IMR-90 (cell line): ENCODE measurements at places on chromosomes 3 and 15. TPM values are rescaled to one million over a fixed set of nuclear protein-coding genes. Genes with fewer than 3 reads are reported as not detected.

GRCh38 chr15:74320352-74321247, 46.8 kb downstream of the CYP11A1 start:
- DNase-seq: peak; percentile 23

DNA sequence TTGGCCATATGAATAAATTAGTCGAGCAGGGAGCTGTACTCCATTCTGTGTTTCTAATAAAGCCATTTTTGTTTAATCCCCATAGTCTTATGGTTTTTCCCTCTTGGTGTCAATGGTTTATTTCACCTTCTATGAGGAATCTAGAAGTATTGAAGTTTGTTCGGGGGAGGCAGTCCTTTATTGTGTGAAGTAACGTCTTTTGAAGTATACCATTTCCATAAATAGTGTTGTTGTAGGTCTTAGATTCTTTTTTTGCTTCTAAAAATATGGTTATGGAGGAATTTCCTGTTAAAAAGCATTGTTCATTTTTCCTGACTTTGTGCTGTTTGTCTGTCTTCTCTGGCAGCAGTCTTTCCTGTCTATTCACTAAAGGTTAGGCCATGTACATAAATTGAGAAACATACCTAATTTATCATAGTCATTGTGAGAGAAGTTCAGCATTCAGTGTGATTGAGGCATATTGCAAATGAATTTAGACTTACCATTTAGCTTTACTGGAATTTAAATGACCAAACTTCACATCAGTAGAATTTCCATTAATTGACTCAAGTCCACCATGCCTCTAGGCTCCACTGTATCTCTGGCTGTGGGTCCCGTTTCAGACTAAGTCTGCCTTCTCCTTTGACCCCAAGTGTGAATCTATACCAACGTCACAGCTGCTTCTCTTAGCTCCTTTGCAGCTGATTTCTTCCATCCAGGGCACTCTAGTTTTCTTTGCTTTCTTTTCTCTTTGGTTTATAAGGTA, 37.3 kb downstream of the YEATS2 start:
- no peak for DNase-seq

Gene DUOX2
- total RNA-seq: not detected in 2 replicates

Gene ZMYND10
- 0.83 and 1.1 TPM in 2 replicates for total RNA-seq

Gene ADAMTS17
- total RNA-seq: 0.28 TPM in 1 of 2 replicates, not detected in the other

Gene CCR3
- total RNA-seq: not detected in 2 replicates

- peak; percentile 54 for DNase-seq
Measured at GRCh38 chr3:45182915-45183871, 37.0 kb upstream of the CDCP1 start.

Gene FEZF2
- total RNA-seq: not detected in 2 replicates

GRCh38 chr15:66772604-66773128, 70.6 kb downstream of the SMAD6 start:
- DNase-seq: no peak

Gene COLQ
- total RNA-seq: under 0.01 and 0.18 TPM in 2 replicates

Gene OCA2
- under 0.01 TPM in 1 of 2 replicates, not detected in the other for total RNA-seq

DNA sequence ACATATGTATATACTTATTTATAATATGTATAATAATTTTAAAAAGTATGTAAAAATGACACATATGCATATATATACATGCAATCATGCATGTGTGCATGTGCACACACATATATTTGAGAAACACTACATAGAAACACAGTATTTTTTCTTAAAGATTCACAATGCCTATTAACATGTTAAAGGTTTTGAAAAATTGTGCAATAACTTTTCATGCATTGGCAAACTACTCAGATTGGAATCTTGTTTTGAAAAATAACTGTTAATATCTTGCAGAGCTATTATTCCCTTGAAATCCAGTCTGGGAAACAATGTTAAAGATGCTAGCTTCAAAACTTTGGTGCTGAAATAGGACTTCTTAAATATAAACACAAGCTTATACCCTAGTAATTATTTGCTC, 256.2 kb upstream of the P2RY1 start:
- no peak for DNase-seq

Gene BCL2A1
- 2.5 and 4.5 TPM in 2 replicates for total RNA-seq

- DNase-seq: no peak
Measured at GRCh38 chr15:65223996-65224395, 12.7 kb upstream of the CILP start.

- no peak for DNase-seq
Measured at GRCh38 chr3:131326307-131326706, 55.3 kb upstream of the NUDT16 start.

Gene CCR9
- total RNA-seq: not detected in 2 replicates

Gene FANCD2
- 18.9 and 19.7 TPM in 2 replicates for total RNA-seq

GRCh38 chr3:8529738-8530525, 28.3 kb downstream of the LMCD1 start:
- no peak for DNase-seq

Gene SPINK8
- total RNA-seq: not detected in 2 replicates

GRCh38 chr3:23202203-23202920, 765 bp upstream of the UBE2E2 start:
- peak; percentile 5 for DNase-seq

- no peak for DNase-seq
Measured at GRCh38 chr3:248864-249520, 52.4 kb downstream of the CHL1 start.

Gene TEX55
- total RNA-seq: not detected in 2 replicates

Gene THSD4
- 25.5 and 31.1 TPM in 2 replicates for total RNA-seq

GRCh38 chr3:81788044-81788443, 26.6 kb upstream of the GBE1 start:
- DNase-seq: no peak

DNA sequence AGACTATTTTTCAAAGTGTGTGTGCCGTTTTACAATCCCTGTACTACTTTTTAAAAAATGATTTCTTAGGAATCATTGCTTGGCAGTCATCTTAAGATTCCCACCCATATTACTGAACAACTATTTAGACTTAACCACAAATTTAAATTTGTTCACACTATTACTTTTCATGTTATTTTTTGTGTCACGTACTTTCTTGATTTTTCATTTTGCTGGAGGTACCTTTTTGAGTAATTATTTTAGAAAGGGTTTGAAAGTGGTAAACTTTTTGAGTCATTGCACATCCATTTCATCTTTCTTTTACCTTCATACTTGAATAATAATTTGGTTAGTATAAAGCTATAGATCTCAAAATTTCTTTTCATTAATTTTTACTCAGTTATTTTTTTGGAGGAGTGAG, 16.9 kb downstream of the CMTM8 start:
- DNase-seq: no peak

DNA sequence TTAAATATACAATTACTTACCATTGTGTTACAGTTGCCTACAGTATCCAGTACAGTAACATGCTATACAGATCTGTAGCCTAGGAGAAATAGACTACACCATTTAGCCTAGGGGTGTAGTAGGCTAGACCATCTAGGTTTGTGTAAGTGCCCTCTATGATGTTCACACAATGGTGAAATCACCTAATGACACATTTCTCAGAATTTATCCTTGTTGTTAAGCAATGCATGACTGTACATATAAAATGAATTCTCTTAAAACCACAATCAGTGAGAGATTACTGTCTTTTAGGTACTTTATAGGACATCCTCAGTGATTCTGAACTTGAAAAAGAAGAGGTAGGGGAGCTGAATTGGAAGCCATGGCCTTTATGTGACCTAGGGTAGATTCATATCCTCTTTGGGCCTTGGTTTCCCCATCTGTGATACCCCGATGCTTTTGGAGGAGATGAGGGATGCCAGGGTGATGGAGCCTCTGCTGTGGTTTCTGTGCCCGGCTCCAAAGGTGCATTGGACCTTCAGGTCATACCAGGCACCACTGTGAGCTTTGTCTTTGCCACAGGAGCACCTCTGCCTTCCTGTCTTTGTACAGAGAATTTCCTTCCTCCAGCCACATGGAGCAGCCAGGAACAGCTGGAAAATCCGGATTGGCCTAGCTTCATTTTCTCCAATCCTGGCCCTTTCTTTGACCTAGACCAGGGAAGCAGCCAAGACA, 51.9 kb upstream of the FLNB start:
- peak; percentile 94 for DNase-seq

Gene NAALADL2
- total RNA-seq: 19.2 and 20.6 TPM in 2 replicates

Gene CILP
- under 0.01 TPM in 1 of 2 replicates, not detected in the other for total RNA-seq

Gene ITGB5
- total RNA-seq: 71.7 and 85.0 TPM in 2 replicates

- peak; percentile 71 for DNase-seq
Measured at GRCh38 chr15:66838671-66839239, 136.7 kb downstream of the SMAD6 start.

DNA sequence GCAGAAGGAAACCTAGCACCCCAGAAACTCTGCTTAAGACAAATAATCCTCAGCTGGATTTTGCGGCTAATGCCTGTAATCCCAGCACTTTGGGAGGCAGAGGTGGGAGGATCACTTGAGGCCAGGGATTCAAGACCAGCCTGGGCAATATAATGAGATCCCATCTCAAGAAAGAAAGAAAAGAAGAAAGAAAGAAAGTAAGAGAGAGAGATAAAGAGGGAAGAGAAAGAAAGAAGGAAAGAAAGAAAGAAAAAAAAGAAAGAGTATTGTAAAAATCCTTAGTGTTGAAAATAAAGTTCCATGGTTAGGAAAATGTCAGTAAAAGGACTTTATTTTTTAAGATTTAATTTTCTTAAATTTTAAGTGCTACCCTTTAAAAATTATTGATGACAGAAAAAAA, 54.9 kb upstream of the LRRFIP2 start:
- no peak for DNase-seq

DNA sequence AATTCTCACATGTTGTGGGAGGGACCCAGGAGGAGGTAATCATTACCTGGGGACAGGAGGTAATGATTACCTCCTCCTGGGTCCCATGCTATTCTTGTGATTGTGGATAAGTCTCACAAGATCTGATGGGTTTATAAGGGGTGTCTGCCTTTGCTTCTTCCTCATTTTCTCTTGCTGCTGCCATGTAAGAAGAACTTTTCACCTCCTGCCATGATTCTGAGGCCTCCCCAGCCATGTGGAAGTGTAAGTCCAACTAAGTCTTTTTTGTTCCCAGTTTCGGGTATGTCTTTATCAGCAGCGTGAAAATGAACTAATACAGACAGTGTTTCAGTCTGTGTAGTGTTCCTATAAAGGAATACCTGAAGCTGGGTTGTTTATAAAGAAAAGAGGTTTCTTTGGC, 13.1 kb upstream of the KCTD6 start:
- no peak for DNase-seq

GRCh38 chr3:170128259-170128976, 53.1 kb downstream of the PHC3 start:
- no peak for DNase-seq

Gene GRAMD2A
- total RNA-seq: under 0.01 and 0.18 TPM in 2 replicates

Gene GPR27
- not detected in 2 replicates for total RNA-seq
